Myocyte (in vitro differentiated cells): ENCODE measurements at places on chromosomes 5 and 9. TPM values are rescaled to one million over a fixed set of nuclear protein-coding genes. Genes with fewer than 3 reads are reported as not detected.

ADAMTS16 gene
- total RNA-seq = 0.75 and 1.7 TPM in 2 replicates

CAMK4 gene
- 0.19 and 0.42 TPM in 2 replicates for total RNA-seq

TRAF1 gene
- total RNA-seq = 0.80 and 1.1 TPM in 2 replicates

TSLP gene
- 0.42 and 1.2 TPM in 2 replicates for total RNA-seq

GFI1B gene
- 0.10 TPM in 1 of 2 replicates, not detected in the other for total RNA-seq
